ENCODE measurements at places on chromosomes 11 and 22.

GRCh38 chr11:115054570-115055538 lies 376.5 kb downstream of the NXPE2 start:
- DNase-seq: no peak

DNA sequence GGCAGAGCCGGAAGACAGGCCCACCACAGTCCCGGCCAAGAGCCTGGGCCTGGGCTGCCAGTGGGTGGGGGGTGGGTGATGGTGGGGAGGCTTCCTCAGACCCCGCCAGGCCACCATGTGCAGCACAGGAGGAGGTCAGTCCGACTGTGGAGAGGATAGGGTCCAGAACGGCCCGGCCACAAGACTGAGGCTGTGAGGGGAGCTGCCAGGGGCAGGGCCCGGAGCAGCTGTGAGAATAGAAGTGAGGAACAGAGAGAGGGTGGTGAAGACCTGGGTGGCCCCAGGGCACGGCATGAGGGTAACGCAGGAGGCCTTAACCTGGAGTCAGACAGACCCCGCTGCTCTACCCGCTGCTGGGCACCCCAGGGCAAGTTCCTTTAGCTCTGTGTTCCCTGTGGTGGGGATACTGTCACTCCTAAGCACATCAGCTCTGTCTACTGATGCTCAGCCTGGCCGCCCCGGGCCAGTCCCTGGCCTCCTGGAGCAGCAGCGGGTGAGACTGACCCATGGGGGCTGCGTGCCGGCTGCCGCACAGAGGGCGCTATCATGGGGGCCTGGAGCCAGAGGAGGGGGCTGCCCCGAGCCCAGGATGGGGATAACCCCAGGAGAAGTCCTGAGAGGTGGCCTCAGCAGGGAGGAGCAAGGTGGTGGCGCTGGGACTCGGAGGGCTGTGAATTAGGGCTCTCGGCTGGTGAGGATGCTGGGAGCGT lies 1.7 kb downstream of the FERMT3 start:
- DNase-seq: no peak

DNA sequence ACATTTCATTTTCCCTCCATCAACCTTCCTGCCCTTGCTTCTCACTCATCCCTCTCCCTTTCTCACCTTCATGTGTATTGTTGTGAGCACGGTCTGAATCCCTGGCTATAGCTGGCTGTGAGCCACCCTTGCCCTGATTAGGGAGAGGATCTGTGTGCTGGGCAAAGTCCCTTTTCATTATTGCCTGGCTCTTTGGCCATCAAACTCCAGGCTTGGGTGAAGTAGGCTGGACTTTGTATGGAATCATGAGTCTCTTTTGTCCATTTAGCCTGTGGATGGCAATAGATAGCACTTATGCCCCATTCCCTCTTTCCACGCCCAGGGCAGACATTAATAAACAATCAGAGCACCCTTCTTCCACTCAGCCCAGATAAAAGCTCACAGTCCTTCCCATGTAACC lies 6.7 kb downstream of the MYO18B start:
- no peak for DNase-seq

DNA sequence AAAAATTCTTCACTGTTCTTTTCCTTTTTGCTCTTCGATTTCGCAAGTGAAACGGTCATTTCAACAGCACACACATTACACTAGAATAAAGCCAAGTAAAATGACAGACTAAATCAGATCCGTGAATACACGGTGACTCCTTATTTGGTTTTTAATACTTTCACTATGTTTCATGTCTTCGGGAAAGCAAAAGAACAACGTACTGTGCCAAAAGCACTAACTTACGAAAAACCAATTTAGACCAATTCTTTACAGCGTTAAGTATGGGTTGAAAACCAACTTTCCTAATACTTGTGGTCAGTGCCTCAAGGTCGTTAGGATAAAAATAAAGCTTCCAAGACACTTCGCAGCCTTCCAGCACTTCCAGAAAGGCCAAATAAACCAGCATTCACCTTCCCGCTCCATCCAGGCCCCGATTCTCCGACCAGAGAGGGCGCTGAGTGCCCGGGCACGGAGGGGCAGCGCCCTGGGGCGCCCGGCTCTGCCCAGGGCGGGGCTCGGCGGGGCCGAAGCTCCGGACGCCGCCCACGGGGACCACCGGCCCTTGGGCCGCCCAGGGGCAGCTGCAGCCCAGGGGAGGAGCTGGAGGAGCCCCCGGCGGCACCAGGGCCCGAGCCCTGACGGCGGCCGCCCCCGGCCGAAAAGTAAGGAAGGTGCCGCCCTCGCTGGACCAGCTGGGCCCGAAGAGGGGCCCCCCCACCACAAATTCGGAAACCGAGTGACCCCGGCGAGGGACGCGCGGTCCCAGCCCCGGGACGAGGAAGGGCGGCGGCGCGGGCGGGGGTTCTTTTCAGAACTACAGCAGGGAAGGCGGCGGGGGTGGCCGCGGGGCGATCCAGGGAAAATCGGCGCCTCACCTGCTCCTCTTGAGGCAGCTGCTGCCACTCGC lies 499 bp downstream of the ATL3 start:
- peak; percentile 46 for DNase-seq

DNA sequence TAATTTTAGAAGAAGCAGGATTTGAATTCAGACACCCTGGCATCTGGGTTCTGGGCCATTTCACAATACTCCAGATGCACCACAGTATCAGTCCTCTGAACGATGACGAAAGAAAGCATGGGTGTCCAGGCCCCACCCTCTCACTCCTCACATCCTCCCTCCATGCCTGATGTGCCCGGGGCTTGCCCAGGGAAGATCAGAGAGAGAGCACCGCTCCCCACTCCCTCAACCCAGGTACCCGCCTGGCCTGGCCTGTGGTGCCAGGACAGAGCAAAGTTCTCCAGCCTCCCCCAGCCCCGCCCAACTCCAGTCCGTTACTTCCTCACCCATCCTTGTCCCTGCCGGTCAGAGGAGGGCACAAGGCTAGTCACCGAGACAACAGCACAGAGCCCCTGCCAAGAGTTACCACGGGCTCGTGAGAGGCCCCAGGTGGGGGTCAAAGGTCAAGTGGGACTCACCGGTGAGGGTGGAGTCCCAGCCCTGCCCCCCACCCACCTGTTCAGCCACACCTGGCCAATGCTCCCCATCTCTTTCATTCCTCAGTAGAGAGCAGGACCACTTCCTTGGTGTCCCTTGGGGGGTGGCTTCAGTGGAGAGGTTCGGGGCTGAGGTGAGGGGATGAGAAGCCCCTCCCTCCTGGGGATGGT lies 8.1 kb downstream of the BCL9L start:
- no peak for DNase-seq

- no peak for DNase-seq
These were observed 27.3 kb downstream of the CTR9 start for GRCh38 chr11:10778217-10778970.

Measured in KBM-7 (cell line).